ENCODE measurements at places on chromosomes 1 and 21. TPM values are rescaled to one million over a fixed set of nuclear protein-coding genes. Genes with fewer than 3 reads are reported as not detected.

- H3K27me3 ChIP-seq: no peaks in the 10 kb centered on the region
- no peaks in the 10 kb centered on the region for H3K4me1 ChIP-seq
- H3K27ac ChIP-seq: no peak overlapping the region
- H3K4me3 ChIP-seq: no peak overlapping the region
- H3K36me3 ChIP-seq: no peaks in the 10 kb centered on the region
These were observed 17.2 kb upstream of the C8A start for GRCh38 chr1:56837244-56837939.

CNKSR1 gene
- 29.9 TPM for total RNA-seq

DNA sequence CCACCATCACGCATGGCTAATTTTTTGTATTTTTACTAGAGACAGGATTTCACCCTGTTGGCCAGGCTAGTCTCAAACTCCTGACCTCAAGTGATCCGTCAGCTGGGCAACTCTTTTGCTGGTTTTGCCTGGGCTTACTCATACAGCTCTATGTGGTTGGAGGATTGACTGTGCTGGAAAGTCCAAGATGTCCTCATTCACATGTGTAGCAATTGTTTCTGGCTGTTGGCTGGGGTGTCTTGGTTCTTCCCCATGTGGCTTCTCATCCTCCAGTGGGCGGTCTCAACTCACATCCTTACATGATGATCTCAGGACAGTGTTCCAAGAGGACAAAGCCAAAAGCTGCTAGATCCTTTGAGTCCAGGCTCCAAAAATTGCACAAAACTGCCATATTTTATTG is 53.3 kb downstream of the TEX35 start:
- DNase-seq: no peak
- H3K4me1 ChIP-seq: no peaks in the 10 kb centered on the region
- H3K4me3 ChIP-seq: no peak overlapping the region
- H3K27me3 ChIP-seq: no peaks in the 10 kb centered on the region
- no peak overlapping the region for H3K27ac ChIP-seq

DNA sequence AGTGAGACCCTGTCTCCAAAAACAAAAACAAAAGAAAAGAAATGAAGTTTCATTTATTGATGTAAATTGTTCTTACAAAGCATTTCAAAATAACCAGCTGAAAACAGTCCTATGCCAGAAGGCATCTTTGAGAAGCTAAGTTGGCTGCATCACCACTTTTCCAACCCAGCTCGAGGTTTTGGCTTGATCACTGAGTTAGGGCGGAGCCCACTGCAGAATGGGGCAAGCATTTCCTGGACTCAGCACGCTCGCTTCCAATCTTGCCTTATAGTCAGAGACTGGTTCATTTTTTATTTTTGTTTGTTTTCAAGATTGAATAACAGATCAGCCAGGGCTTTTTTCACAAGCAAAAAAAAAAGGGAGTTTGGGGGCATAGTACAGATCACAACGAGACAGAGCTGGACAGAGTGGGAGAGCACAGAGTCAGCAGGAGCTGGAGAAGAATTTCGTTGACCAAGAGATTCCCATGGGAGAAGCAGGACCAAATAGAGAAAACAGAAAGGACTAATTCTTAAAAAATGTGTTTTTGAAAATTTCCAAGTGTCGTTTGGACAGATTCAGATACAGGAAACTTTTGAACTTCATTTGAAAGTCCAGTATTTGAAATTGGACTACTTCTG is 23.5 kb upstream of the COL6A1 start:
- no peaks in the 10 kb centered on the region for H3K27me3 ChIP-seq
- H3K36me3 ChIP-seq: no peaks in the 10 kb centered on the region
- peak; percentile 62 for DNase-seq
- H3K4me3 ChIP-seq: no peak overlapping the region

DNA sequence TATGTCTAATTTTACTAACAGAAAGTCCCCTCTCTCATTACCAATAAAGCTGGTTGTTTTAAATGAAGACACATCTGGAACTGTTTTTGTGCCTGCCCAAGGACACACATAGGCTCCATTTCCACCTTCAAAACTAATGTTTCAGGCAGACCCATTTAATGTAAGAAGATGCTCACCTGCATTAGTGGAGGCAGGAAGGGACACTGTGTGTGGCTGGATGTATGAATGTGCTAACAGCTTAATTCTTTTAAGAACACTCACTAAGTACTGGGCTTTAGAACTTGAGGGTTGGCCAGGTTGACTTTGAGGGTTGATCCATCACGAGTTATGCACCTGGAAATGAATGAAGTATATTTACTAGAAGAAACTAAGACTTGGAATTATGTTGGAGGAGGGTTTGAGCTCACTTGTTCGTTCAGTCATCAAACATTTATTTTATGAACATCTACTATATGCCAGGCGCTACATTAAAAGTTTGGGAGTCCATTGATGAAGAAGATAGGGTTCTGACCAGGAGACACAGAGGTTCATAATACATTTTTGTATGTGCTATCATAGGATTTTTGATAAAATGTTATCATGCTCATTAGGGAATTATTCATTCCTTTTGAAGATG is 5.4 kb downstream of the JUN start:
- H3K36me3 ChIP-seq: no peaks in the 10 kb centered on the region
- no peak for DNase-seq
- H3K4me3 ChIP-seq: no peak overlapping the region
- peaks cover 30% of the 10 kb centered on the region for H3K4me1 ChIP-seq

APH1A gene
- 95.0 TPM for total RNA-seq

GRCh38 chr1:46806196-46807020 is 7.6 kb downstream of the CYP4B1 start:
- no peaks in the 10 kb centered on the region for H3K27me3 ChIP-seq
- no peaks in the 10 kb centered on the region for H3K36me3 ChIP-seq
- no peak overlapping the region for H3K4me3 ChIP-seq
- no peaks in the 10 kb centered on the region for H3K4me1 ChIP-seq
- peak; percentile 56 for DNase-seq
- H3K27ac ChIP-seq: peak overlapping the region; percentile 72

- no peak for DNase-seq
- no peaks in the 10 kb centered on the region for H3K36me3 ChIP-seq
- no peaks in the 10 kb centered on the region for H3K4me1 ChIP-seq
- no peak overlapping the region for H3K27ac ChIP-seq
These were observed 8.6 kb upstream of the LRRC8C start for GRCh38 chr1:89624314-89624713.

- H3K4me3 ChIP-seq: no peak overlapping the region
- no peak overlapping the region for H3K27ac ChIP-seq
- H3K4me1 ChIP-seq: peaks cover 1% of the 10 kb centered on the region
- H3K36me3 ChIP-seq: no peaks in the 10 kb centered on the region
These were observed 633.3 kb upstream of the CAMK1G start for GRCh38 chr1:208950206-208950605.

DNA sequence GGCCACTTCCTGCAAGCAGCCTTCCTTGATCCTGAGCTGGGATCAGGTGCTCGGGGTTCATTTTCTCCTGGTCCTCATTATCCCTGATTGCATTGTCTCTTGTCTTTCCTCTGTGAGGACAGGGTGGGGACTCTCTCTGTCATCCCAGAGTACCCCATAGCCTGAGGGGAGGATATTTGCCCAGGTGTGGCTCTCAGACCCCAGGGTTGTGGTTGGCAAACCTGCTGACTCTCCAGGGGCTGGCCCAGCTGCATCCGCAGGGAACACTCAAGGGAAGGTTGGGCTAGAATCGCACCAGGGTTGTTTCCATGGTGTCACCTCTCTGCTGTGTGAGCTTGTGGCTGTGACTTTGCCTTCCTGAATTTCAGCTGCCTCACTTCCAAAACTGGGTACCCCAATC is 276.8 kb upstream of the C1orf174 start:
- no peaks in the 10 kb centered on the region for H3K27me3 ChIP-seq
- no peak overlapping the region for H3K27ac ChIP-seq
- DNase-seq: no peak
- no peak overlapping the region for H3K4me3 ChIP-seq

DNA sequence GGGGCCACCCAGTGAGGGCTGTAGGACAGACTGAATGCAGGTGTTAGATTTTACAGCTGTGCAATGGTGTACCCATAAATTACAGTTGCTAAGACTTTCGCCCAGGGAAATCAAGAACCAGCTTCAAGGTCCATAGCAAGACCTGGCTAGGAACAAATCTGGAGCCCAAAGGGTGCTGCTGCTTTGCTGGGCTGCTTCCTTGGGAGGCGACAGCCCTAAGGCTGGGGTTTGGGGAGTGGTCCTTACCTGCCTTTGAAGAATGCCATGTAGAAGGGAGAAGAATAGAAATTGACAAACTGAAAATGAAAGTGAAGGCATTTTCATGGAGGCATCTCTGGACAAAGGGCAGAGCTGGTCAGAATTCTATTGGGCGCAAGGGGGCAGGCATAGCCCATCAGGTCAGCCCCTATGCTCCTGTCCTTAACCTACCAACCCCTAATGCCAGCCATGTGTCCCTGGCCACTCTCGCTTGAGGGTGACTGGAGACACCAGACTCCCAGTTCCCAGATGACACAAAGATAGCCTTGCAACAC is 7.6 kb upstream of the ARHGEF19 start:
- H3K4me1 ChIP-seq: no peaks in the 10 kb centered on the region
- H3K27ac ChIP-seq: no peak overlapping the region
- H3K27me3 ChIP-seq: no peaks in the 10 kb centered on the region
- H3K4me3 ChIP-seq: no peak overlapping the region
- no peaks in the 10 kb centered on the region for H3K36me3 ChIP-seq
- no peak for DNase-seq

- H3K4me3 ChIP-seq: no peak overlapping the region
- H3K27me3 ChIP-seq: no peaks in the 10 kb centered on the region
- DNase-seq: no peak
- no peaks in the 10 kb centered on the region for H3K4me1 ChIP-seq
- no peaks in the 10 kb centered on the region for H3K36me3 ChIP-seq
These were observed 27.8 kb upstream of the CCSAP start for GRCh38 chr1:229370601-229371021.

INAVA gene
- 11.3 TPM for total RNA-seq

DNA sequence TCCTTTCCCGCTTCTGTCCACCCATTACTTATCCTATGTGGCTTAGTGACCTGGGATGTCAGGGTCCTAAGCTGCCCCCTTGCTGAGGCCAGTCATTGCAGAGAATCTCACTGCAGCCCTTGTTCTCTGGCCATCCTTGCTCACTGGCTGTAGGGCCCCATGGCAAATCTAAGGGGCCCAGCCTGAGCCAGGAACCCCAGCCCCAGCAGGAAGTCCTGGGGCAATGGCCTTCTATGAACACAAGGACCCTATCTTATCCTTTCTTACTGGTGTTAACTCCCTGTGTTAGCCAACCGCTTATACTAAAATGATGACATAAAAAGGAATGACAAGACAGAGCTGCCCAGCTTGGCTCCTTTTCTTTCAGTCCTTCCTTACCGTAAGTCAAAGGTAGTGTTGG is 29.9 kb downstream of the DHCR24 start:
- no peaks in the 10 kb centered on the region for H3K4me1 ChIP-seq
- H3K27ac ChIP-seq: no peak overlapping the region
- H3K36me3 ChIP-seq: no peaks in the 10 kb centered on the region
- no peak for DNase-seq
- H3K4me3 ChIP-seq: no peak overlapping the region

DNA sequence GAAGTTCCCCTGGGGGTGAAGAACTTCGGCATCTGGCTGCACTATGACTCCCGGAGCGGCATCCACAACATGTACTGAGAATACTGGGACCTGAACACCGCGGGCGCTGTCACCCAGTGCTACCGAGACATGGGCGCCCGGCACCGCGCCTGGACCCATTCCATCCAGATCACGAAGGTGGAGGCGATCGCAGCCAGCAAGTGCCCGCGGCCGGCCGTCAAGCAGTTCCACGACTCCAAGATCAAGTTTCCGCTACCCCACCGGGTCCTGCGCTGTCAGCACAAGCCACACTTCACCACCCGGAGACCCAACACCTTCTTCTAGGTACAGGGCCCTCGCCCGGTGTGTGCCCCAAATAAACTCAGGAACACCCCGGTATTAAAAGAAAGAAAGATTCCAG is 22.0 kb upstream of the SLC9A1 start:
- DNase-seq: no peak
- no peak overlapping the region for H3K27ac ChIP-seq
- H3K4me3 ChIP-seq: no peak overlapping the region
- no peaks in the 10 kb centered on the region for H3K27me3 ChIP-seq
- no peaks in the 10 kb centered on the region for H3K4me1 ChIP-seq

DNA sequence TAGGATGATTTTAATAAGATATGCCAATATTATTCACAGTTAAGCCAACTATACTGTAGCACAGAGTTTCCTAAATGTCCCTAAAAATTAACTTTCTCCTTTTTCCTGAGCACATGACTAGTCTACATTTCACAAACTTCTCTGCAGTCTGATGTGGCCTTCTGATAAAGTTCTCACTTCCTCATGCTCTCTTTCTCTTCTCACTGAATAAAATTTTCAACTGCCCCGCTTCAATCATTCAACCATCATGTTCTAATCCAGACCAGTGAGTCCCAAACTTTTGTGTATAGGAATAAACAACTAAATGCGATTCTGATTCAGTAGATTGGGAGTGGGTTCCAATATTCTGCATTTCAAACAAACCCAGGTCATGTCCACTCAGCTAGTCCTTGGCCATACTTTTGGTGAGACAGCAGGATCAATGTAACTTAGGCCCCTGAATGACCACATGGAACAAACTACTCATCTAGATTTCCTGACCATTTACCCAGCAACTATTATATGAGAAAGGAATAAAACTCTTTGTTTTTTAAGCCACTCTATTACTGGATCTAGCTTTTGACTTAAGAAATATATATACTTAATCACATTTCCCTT is 20.1 kb downstream of the TUT4 start:
- no peaks in the 10 kb centered on the region for H3K4me1 ChIP-seq
- no peak for DNase-seq
- H3K27ac ChIP-seq: no peak overlapping the region
- no peaks in the 10 kb centered on the region for H3K27me3 ChIP-seq
- H3K4me3 ChIP-seq: no peak overlapping the region

GRCh38 chr1:1599935-1600860 is at the start of gene FNDC10:
TSS of gene FNDC10 (minus strand) at chr1:1600135. CDS start at chr1:1600015, 120 bp downstream.
- no peak within 1 kb of the TSS for H3K27ac ChIP-seq
- H3K4me3 ChIP-seq: peak within 1 kb of the TSS; percentile 39
- DNase-seq: no peak
- peaks cover 22% of the 10 kb centered on the region for H3K4me1 ChIP-seq
- H3K36me3 ChIP-seq: no peaks in the 10 kb centered on the region

SPATA46 gene
- not detected for total RNA-seq

KRTAP19-5 gene
- not detected for total RNA-seq

- DNase-seq: no peak
- H3K27me3 ChIP-seq: no peaks in the 10 kb centered on the region
- H3K27ac ChIP-seq: no peak overlapping the region
- no peak overlapping the region for H3K4me3 ChIP-seq
These were observed 76.1 kb downstream of the VCAM1 start for GRCh38 chr1:100795646-100795985.

ZFP69B gene
- 2.7 TPM for total RNA-seq

GRCh38 chr21:14581902-14582457 is 35.9 kb upstream of the SAMSN1 start:
- H3K4me1 ChIP-seq: no peaks in the 10 kb centered on the region
- no peak overlapping the region for H3K27ac ChIP-seq
- H3K4me3 ChIP-seq: no peak overlapping the region
- no peaks in the 10 kb centered on the region for H3K36me3 ChIP-seq

- H3K27me3 ChIP-seq: no peaks in the 10 kb centered on the region
- H3K27ac ChIP-seq: no peak overlapping the region
- H3K36me3 ChIP-seq: no peaks in the 10 kb centered on the region
- H3K4me3 ChIP-seq: no peak overlapping the region
These were observed 108.3 kb downstream of the HIVEP3 start for GRCh38 chr1:41810446-41810845.

- H3K36me3 ChIP-seq: no peaks in the 10 kb centered on the region
- H3K4me3 ChIP-seq: no peak overlapping the region
- H3K4me1 ChIP-seq: no peaks in the 10 kb centered on the region
- no peak for DNase-seq
These were observed 194.5 kb upstream of the PLD5 start for GRCh38 chr1:242718967-242719366.
